ENCODE measurements at places on chromosomes 2 and 18.

DNA sequence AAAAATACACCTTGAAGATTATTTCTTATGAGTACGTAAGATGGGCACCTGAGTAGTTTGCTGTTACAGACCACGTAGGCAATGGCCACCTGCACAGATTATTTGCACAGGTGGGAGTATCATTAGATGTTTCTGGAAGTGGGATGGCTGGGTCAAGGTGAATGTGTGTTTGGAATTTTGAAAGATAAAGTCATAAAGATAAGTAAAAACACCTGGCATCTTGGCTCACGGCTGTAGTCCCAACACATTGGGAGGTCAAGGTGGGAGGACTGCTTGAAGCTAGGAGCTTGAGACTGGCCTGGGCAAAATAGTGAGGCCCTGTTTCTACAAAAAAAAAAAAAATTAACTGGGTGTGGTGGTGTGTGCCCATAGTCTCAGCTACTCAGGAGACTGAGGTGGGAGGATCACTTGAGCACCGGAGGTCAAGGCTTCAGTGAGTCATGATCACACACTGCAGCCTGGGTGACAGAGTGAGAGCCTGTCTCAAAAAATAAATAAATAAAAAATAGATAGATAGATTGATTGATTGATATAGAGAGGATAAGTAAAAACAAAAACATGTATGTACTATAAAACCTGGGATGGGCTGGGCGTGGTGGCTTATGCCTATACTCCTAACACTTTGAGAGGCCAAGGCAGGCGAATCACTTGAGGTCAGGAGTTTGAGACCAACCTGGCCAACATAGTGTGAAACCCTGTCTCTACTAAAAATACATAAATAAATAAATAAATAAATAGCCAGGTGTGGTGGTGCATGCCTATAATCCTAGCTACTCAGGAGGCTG, 30.4 kb downstream of the ODC1 start:
- DNase-seq, result no peak

- no peak for DNase-seq
Measured at GRCh38 chr2:128468186-128468920, 149.7 kb upstream of the HS6ST1 start.

DNA sequence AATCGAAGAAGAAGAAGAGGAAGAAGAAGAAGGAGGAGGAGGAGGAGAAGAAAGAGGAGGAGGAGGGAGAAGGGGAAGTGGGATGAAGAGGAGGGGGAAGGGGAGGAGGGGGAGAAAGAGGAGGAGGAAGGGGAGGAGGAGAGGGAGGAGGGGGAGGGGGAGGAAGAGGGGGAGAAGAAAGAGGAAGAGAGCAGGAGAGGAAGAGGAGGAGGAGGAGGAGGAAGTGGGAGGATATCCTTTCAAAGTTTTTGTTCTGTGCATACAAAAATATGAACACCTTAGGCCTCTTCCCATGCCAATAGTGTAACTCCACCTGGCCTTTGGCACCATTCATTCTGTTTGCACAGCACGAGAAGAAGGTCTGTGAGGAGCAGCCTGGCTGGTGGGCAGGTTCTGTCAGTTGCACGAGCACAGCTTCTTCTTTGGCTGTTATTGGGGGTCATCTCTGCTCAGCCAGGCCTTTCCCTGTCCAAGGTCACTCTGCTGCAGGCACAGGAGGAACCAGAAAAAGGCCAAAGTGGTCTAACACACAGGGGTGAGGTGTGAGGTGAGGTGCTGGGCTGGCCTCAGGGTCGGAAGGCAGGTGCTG, 25.8 kb upstream of the PLB1 start:
- no peak for DNase-seq

- no peak for DNase-seq
Measured at GRCh38 chr18:76416911-76417310, 78.1 kb downstream of the ZNF516 start.

DNA sequence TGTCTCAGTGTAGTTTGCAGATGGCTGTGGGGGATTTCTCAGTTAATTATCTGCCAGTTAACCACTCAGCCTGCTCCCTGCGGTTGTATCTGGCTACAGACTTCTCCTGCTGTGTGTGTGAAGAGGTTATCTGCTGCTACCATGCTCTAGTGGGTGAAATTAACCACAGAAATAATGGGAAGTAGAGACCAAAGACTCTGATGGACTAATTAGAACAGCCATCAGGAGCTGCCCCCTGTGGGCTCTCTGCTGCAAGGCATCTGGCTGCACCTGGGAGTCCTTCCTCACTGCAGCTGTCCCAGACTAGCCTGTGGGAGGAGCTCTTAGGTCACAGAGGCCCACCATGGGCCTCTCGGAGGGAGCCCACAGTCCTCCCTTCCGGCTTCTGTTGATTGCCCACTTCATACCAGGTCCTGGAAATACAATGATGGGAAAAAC, 66.6 kb downstream of the CTIF start:
- DNase-seq, result no peak

Measured in stimulated activated CD4-positive, alpha-beta T cell treated with anti-CD3 and anti-CD28 coated beads, Interleukin-15, amount 100 ng/mL, for 1 hour (primary cell).